ENCODE measurements at places on chromosomes 2 and 18.

- DNase-seq: no peak
Observed at GRCh38 chr18:2442006-2442405, 129.3 kb downstream of the METTL4 start.

DNA sequence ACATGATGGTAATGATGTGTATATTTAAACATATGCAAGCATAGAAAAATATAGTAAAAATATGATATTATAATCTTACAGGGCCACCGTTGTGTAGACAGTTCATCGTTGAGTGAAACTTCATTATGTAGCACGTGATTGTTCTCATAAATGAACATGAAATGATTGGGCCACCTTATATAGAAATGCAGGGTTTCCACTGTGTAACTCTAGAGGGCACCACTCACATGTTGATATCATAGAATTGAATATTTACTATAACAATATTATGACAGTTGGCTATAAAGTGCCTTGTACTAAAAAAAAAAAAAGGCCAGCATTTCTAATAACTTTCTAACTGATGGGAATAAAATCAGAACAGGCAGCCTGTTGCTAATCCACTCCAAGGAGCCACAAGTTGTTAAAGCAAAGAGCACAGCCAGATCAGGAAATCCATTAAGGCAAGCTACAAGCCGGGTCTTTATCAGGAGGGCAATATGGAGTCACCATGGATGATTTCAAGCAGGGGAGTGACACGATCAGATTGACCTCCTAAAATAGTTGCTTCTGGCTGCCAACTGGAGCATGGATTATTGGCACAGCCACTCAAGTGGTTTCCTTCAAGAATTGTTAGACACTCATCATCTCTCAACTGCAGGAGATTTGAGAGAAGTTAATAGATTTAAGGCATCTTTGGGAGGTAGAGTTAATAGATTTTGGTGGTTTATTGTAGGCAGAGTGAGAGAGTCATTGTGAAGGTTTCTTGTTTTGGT lies 16.7 kb downstream of the IL1F10 start:
- peak; percentile 69 for DNase-seq

DNA sequence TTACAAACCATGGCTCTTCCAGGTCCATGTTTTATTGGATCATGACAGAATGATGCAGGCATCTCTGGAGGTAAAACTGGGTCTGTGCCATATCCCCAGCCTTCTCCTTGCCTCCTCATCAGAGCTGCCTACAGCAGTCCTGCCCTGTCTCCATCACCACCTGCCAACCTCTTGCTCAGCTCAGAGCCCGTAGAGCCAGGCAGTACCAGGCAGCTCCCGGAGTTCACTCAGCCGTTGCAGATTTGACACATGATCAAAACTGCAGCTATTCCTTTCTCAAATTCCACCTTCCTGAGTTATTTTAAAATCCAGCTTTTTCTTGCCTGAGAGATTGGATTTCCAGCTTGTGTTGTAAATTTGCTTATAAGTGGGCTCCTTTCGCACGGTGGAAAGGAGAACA lies 218.2 kb upstream of the CELF4 start:
- DNase-seq: no peak

GRCh38 chr2:32825291-32825712 lies 121.5 kb upstream of the LTBP1 start:
- DNase-seq: no peak

GRCh38 chr2:172366596-172367150 lies 60.7 kb upstream of the ITGA6 start:
- DNase-seq: no peak

DNA sequence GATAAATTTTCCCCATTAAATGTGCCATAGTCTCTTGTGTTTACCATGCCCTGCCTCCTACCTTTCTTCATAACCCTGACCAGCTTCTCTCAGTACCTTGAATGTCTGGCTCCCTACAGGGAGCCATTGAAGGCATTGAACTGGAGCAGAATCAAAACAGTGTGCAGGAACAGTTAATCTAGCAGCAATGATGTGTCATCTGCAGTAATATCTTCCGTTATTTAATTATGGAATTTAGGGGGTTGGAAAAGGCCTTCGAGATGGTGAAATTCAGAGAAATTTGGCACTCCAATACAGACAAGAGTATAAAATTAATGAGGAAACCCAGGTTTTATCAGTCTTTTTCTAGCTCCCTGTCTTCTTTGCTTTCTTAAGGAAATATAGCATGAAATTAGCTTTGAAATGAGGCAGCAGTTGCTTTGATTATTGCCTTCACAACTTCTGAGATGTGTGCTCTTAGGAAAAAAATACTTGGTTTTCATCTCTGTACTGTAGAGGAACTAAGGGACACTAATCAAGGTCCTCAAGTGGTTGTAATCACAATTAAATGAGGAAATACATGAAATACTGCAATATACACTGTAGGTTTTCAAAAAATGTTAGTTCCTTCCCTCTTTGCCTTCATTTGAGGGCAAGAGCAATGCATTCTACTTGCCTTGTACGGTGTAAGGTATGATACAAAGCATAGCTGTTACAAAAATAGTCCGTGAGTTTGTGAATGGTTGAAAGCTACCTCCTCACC lies 369.1 kb downstream of the SETBP1 start:
- DNase-seq: no peak

GRCh38 chr2:7400628-7401027 lies 483.4 kb downstream of the RNF144A start:
- no peak for DNase-seq

DNA sequence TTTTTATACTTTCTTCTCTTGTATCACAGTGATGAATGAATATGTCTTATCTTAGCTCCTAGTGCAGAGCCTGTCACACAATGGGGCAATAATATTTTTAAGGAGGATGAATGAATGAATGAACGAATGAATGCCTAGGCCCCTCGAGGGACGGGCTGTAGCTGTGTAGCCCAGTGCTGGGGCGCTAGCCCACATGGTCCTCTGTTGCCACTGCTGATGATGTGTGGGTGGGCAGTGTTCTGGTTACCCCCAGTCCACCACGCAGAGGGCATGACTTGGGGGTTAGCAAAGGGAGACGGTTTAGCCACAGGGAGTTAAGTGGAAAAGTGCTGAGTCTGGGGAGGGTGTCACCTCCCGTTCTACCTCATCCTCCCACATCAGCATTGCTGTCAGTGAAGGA lies 134.2 kb downstream of the SMAD7 start:
- no peak for DNase-seq

DNA sequence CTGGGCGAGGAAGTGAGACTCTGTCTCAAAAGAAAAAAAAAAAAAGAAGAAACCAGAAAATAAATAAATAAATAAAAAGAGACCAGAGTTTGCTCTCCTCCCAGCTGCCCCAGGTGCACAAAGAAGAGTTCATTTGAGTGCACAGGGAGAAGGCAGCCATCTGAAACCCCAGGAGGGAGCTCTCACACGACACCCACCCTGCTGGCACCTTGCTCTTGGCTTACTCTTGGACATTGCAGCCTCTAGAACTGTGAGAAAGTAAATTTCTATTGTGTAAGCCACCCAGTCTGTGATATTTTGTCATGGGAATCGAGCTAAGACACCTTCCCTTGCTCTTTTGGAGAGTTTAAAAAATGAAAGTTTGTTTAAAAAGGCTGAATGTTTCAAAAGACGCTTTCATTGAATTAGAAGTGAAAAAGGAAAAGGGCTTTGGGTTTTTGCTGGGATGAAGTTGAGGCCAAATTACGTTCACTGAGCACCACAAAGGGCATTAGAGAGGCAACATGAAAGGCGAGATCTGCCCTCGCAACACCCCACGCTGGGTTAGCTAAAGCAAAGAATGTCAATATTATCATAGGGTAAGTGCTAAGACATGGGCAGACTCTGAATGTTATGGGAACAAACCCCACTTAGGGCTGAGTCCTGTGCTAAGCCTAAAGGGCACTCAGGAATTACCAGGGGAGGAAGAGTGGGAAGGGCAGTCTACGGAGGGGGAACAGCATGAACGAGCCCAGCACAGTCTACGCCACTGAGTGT lies 128.9 kb upstream of the RIOK3 start:
- DNase-seq: no peak

- DNase-seq: no peak
Observed at GRCh38 chr2:86039178-86039962, 66.3 kb downstream of the POLR1A start.

- no peak for DNase-seq
Observed at GRCh38 chr2:46045888-46046287, 251.3 kb upstream of the EPAS1 start.

DNA sequence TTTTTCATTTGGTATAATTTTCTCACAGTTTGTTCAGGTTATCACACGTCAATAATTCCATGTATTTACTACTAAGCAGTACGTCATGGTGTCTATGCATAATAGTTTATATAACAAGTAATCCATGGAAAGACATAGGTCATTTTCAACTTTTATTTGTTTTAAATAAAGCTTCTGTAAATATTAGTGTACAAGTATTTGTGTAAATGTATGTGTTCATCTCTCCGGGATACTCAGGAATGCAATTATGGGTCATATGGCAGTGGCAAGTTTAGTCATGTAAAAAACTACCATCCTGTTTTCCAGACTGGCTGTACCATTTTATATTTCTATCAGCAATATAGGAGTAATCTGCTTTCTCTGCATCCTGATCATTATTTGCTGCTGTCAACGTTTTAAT lies 231.1 kb upstream of the ZNF804A start:
- DNase-seq: no peak

GRCh38 chr2:69453475-69454129 lies 16.4 kb upstream of the NFU1 start:
- DNase-seq: no peak

GRCh38 chr2:129888461-129888860 lies 91.0 kb upstream of the RAB6C start:
- DNase-seq: no peak

DNA sequence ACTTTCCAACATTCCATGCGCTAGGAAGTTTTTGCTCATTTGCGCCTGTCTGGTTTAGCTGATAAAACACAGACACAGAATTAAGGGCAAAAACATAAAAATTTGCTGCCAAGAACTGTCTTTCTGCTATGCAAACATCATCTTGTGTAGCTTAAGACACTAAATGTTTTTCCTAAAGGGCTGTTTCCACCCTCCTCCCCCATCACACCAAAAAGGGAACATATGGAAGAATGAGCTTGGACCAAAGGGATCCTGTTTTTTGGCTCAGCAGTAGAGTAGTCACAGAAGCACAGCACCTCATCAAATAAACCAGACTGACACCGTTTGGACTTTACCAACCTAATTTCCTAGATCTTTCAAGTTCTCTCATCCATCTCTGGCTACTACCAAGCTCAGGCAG lies 210.1 kb downstream of the ZNF521 start:
- DNase-seq: no peak

DNA sequence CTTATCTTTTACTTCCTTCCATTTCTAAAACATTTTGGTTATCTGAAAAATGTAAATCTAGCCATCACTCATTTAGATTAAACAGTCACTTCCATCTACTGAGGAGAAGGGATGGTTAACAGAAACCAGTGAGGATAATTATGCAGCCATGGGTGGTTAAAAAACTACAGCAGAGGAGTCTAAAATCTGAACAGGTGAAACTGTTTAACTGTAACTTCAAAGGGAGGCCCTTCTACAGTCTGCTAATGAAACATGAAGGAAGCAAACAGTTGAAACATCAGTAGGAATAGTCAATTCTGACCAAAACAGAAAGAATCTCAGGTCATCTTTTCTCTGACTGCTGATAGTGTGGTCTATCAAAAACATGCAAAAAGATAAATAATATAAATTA lies 71.0 kb downstream of the DTNB start:
- DNase-seq: no peak

DNA sequence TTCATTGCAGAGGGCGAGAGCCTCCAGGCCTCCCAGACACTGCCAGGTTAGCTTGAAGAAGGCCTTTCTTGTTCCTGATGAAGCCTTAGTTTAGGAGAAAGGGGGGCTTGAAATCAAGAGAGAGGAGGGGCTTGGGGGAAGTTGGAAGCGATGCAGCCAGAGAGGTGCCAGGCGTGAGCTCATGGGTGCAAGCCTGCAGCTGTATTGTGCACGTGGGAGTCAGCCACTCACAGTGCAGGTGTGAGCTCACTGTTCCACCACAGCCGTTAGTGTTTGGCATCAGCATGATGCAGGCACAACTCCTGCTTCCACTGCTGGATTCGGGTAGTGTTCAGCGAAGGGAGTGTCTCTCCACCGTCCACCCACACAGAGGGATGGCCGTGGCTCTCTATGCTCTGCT lies 68.4 kb upstream of the ALPP start:
- no peak for DNase-seq

GRCh38 chr2:64140665-64141200 lies 3.5 kb downstream of the PELI1 start:
- DNase-seq: no peak

- no peak for DNase-seq
Observed at GRCh38 chr2:200454927-200455801, 54.7 kb downstream of the KCTD18 start.

- DNase-seq: no peak
Observed at GRCh38 chr2:174608866-174609214, 11.2 kb upstream of the WIPF1 start.

- DNase-seq: no peak
Observed at GRCh38 chr2:24121066-24121465, 2.1 kb downstream of the PFN4 start.

DNA sequence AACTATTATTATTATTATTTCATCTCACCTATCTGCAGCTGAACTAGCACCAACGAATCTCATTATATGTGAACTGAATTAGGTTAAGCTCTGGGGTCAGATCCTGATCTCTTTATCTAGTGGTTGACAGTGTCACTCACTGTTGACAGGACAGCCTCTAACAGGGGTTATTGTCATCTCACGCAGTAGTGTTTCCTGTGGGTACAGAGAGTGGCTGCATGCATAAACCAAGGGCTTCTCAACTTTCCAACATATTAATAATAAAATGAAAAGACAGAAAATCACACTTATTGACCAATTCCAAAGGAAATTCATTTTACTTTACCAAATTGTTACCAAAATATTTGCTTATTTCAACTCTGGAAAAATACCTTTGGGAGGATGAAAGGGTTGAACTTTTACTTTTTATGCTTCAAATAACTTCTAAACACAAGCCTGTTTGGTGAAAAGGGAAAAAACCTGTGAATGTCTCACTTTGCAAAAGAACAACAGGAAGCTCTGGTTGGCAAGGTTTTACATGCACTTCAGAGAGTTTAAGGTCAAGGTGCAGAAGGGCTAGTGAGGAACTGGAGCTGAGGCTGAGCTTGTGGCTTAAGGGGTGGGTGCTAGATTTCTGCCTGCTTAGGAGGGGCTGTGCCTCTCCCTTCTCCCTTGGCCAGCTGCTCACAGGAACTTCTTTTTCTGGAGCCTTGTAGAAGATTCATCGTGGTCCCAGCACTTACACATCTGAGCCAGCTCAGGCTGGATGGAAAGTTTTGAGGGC lies 72.6 kb downstream of the CTAGE1 start:
- no peak for DNase-seq

- DNase-seq: no peak
Observed at GRCh38 chr2:195871326-195871725, 197.3 kb downstream of the DNAH7 start.

DNA sequence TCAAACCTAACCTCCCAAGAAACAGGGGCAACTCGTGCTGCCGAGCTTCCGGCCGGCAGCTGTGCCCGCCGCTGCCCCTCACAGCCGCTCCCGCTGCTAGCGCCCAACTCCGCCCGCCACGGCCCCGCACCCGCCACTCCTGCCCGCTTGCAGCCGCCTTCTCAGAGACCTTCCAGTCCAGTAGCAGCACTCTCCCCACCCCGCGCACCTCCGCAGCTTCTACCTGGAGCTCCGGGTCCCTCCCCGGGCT lies 722 bp upstream of the C2orf15 start:
- DNase-seq: no peak

GRCh38 chr2:215985257-215985656 lies 28.1 kb downstream of the MREG start:
- no peak for DNase-seq
